ENCODE measurements at places on chromosomes 16 and 17.

DNA sequence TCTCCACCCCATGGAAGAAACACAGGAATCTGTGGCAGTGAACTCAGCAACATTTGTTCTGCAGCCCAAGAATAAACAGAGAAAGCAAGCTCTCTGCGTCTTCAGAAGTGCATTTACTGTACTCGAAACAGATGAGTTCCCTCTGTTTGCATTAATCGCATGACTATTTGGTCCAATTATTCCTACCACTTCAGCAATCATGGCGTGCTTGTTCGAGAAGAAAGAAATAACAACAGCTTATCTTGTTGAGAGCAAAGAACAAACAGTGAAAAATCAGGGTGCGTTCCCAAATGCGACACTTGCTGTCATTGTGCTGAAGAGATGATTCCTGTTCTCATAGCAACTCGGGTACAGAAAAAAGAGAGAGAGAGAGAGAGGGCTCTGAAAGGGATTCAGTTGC, 445.3 kb upstream of the MAF start:
- no peak for DNase-seq

- DNase-seq = no peak
Measured at GRCh38 chr16:29306201-29306600, 100.3 kb downstream of the NPIPB11 start.

GRCh38 chr17:27573971-27574525, 56.9 kb upstream of the LGALS9 start:
- no peak for DNase-seq

- DNase-seq = no peak
Measured at GRCh38 chr17:64001091-64001579, 3.0 kb downstream of the PRR29 start.

DNA sequence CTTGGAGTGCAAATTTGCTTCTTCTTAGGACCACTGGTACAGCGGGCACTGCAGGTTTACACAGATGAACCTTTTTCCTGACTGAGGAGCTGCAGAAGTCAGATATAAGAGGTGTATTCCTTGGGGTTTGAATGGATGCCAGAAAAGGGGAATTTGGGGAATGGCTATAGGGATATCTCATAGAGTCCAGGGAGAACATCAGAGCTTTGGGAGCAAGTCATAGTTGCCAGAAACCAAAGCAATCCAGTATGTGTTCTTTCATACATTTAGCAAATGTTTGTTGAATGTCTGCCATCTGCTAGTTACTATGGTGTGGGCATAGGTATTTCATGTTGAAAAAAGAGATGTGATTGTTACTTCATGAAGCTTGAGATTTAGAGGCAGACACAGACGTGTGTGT, 46.8 kb downstream of the MAP2K4 start:
- DNase-seq = no peak

DNA sequence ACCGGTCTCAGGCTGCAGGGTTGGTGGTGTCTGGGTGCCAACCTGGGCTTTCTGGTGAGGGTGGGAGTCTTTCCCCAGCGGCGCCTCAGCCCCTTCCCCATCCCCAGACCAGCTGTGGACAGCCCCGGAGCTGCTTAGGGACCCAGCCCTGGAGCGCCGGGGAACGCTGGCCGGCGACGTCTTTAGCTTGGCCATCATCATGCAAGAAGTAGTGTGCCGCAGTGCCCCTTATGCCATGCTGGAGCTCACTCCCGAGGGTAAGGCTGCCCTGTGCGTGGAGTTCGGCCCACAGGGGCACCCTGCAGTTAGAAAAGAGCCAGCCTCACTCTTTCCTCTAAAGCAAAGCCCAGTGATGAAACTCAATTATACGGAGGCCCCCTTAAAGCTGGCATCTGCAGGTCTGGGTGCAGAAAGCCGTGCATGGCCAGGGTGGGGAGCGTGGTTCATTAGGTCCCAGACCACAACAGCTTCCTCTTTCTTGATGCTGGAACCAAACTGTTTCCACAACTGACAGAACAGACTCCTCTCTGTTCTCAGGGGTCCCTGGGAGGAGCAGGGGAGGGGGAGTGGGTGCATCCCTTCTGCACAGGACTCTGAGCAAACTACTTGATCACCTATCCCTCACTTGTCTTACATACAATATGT, 10.7 kb downstream of the GUCY2D start:
- DNase-seq = no peak

DNA sequence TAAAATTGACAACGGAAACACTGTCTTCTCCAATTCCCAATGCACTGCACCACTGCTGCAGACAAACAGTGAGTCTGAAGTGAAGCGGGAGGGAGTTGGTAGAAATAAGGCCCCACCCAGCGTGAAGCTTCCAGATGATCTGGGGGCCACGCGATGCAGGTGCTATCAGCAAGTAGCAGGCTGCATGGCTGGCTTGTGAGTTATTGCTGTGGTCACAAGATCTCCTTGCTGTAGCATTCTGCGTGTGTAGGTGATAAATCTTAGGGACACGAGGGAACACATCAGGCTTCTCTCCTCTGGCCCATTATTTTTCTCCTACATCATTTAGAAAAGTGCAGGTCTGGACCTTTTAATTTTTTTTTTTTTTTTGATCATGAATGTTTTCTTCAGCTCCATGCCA, 407.6 kb downstream of the TMEM114 start:
- DNase-seq = no peak

DNA sequence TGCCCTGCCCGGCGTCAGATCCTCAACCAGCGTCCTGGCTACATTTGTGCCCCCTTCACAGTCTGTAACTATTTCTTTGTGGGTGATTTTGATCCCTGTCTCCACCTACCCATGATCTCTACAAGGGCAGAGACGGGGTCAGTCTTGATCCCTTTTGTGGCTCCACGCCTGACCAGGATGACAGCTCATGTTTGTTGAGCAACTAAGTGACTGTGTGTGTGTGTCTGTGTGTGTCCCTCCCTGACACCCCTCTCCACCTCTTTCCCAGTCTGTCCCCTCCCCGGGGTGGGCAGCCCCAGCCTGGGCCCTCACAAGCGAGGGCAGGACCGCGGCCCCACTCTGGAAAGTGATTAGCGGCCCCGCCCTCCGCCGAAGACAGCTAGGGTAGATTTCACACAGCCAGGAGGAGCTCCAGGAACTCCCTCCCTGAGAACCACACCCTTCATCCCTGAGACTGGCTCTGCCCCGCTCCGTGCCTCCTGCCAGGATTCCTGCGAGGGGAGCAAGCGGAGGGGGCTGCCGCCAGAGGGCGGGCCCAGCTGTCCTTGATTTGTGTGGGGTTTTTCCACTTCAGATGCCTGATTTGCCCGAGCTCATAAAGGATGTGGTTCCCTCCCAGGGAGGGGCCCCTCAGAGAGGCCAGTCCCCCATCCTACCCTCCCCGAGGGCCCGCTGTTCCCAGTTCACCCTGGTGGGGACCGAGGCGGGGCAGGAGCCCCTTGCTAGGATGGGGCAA, 5.3 kb upstream of the HS3ST6 start:
- DNase-seq = peak; percentile 86

DNA sequence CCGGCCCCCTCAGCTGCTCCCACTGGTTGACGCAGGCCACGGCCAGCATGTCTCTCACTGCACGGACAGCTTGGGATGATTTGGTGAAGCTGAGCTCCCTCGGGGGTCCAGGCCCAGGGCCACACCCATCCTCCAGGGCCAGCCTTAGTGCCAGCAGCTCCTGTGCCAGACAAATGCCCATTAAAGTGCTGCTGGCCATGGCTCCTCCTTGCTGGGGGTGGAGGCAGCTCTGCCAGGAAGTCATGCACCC, 2.5 kb downstream of the TRIM47 start:
- no peak for DNase-seq

- no peak for DNase-seq
Measured at GRCh38 chr17:78921437-78921971, 3.7 kb downstream of the TIMP2 start.

DNA sequence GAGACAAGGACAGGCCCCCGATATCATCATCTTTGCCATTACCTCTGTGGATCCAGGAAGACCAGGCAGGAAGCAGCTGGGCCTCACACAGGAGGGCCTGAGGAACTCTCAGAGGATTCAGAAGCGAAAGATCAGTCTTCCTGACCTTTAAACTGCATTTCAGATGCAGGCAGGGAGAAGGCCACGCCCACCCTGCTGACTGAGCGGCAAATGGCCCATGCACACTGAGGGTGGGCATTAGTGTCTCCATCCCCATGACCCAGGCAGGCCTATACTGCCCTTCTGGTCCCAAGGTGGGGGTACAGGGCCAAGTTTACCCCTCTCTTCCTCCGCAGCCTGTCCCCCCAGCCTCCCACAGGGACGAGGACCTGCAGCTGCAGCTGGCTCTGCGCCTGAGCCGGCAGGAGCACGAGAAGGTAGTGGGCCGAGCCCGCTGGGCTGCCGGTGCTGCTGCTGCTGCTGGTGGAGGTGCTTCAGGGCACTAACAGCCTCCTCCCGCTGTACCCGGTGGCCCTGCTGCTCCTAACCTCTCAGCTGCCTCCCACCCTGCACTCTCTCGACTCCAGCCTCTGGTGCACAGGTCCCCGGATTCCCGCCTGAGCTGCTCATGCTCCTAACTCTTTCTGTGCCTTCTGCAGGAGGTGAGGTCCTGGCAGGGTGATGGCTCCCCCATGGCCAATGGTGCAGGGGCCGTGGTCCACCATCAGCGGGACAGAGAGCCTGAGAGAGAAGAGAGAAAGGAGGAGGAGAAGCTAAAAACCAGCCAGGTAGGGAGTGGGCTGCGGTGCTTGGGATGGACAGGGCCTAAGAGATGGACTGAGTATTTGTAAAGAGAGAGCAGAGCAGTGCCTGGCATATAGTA, 6.2 kb downstream of the EPN3 start:
- DNase-seq = no peak

DNA sequence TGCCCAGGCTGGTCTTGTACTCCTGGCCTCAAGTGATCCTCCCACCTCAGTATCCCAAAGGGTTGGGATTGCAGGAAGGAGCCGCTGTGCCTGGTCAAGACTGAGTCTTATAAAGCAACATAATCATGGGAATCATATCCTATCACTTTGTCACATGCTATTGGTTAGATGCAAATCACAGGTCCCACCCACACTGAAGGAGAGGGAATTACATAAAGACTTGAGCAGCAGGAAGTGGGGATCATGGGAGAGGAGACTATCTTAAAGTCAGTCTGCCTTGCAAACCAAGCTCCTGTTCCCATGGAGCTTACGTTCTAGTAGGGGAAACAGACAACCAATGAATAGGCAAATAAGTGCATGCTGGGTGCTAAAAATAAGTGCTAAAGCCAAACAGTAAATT, 28.3 kb upstream of the TENT4B start:
- DNase-seq = no peak

GRCh38 chr16:87117936-87118335, 199.3 kb downstream of the C16orf95 start:
- no peak for DNase-seq

DNA sequence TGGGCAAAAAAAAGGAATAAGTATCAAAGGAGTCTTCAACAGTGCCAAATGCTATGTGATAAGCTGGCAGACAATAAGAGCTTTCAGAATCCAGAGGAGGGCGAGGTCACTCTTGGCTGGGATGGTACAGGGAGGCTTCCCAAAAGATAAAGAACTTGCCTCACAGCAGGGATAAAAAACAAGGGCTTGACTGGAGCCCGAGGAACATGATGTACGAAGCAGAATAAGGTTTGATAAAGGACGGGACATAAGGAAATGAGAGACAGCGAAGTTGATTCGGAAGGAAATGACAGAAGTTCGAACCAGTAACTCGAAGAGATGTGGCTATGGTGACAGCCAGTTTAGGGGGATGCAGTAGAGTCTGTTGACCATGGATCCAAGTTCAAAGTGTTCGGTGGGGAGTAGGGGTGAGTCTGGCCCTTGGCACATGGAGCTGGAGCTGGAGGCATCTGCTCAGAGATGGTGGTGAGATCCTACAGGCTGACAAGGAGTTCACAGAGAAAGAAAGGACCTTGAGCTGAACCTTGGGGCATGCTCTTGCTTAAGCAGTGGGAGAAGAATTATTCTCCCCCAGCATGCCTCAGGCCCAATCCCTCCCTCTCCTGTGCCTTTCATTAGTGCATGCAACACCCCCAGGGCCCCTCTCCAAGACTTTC, 137.6 kb upstream of the RCVRN start:
- no peak for DNase-seq

GRCh38 chr16:72162105-72162692, 9.8 kb downstream of the PMFBP1 start:
- DNase-seq = no peak
